ENCODE measurements at places on chromosomes 13 and 19.

DNA sequence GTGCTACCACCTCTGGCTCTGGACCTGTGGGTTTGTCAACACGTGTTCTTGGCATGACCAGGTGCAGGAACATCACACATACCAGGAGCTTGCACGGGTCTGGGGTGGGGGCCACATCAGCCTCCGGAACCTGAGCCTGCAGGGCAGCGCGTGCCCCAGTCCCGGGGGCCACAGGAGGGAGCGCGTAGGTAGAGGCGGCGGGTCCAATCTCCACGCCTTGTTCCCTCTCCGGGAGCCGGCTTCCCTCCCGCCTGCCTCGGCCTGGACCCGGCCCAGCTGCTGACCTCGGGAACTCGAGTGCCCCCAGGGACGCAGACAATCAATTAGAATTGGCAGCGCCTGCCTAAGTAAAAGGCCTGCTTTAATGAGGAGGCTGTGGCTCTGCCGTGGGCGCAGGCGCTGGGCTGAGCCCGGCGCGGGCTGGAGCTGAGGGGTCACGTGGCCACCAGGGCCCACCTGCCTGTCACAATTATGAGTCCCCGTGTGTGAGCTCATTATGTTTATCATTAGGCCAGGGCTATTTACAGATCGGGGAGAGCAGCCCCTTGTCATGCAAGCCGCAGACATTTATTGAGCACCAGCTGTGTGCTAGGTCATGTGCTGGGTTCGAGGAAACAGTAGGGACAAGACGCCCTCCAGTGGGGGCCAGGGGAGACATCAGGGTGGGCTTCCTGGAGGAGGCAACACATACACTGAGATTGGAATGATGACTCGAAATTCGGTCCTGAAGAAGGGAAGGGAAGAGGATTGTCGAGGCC, 32.2 kb upstream of the TNFAIP8L1 start:
- DNase-seq, result no peak

- no peak for DNase-seq
Observed at GRCh38 chr19:3145909-3146676, 10.3 kb downstream of the GNA15 start.

GRCh38 chr19:55042344-55042678, 4.2 kb upstream of the GP6 start:
- DNase-seq, result no peak

DNA sequence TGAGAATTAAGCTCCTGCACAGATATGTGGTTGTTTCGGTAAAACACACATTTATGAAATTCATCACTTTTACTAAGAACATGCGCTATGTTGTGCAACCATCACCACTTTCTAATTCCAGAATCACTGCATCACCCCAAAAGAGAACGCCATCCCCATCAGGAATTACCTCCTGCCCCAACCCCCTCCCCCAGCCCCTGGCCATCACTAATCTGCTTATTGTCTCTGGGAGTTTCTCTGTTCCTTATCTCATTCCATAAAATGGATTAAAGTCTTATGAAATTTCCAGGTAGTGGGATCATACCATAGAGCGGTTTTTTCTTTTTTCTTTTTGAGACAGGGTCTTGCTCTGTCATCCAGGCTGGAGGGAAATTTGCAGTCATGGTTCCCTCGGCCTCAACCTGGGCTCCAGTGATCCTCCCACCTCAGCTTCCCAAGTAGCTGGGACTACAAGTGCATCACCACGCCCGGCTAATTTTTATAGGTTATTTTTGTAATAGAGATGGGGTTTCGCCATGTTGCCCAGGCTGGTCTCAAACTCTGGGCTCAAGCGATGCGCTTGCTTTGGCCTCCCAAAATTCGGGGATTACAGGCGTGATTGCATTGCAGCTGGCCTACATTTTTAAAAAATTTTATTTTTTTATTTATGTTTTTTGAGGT, 3.5 kb downstream of the ZSCAN5B start:
- no peak for DNase-seq

GRCh38 chr19:18161636-18162002, 8.7 kb downstream of the PIK3R2 start:
- no peak for DNase-seq

- no peak for DNase-seq
Observed at GRCh38 chr13:100842136-100842535, 167.5 kb upstream of the TMTC4 start.

DNA sequence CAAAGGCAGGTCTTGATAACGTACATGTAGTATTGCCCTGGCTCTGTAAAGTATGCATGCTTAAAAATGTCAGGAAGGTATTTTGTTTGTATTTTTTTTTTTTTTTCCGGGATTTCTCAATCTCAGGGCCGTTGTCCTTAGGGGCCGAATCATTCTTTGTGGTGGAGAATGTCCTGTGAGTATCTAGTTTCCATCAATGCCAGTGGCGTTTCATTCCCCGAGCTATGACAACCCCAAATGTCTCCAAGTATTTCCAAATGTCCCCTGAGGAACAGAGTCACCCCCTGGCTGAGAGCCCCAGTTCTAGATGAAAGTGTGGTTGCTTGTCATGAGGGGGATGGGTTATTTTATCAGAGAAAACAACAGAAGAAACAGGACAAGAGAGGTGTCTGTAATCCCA, 68.7 kb downstream of the ACSBG2 start:
- DNase-seq, result no peak

GRCh38 chr19:7326105-7326877, 22.4 kb upstream of the ARHGEF18 start:
- DNase-seq, result peak; percentile 56

DNA sequence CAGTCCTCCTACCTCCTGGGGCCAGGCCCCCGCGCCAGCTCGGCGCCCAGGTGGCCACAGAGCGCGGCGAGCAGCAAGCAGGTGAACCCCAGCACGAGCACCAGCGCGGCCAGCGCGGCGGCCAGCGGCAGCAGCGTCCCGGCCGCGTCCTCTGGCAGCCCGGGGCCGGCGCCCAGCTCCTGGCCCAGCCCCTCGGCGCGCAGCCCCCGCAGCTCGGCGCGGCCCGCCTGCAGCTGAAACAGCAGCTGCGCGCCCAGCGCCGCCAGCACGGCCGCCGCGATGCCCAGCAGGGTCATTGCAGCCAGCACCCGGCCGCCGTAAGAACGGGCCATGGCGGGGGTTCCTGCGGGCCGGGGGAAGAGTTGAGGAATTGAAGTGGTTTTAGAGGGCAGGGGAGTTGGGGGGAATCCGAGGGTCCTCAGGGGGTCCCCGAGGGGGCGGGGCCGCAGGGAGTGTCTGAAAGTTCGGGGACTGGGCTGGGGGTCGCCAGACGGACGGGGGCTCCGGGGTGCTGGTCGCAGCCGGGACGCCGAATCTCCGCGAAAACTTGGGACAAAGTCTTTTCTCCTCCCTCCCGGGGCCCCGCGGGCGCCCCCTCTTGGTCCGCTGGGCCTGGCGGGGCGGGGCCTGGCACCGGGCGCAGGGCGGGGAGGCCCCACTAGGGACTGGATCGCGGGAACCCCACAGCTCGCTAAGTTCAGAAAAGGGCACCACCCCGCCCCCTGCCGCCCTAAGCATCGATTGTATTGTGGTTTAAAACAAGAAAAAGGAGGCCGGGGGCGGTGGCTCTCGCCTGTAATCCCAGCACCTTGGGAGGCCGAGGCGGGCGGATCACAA, at the start of gene TMEM221:
TSS of gene TMEM221 (minus strand) at position 538 of the 837 bp plus-strand sequence. CDS start at position 332, 206 bp downstream.
- DNase-seq, result peak; percentile 62
